ENCODE measurements at places on chromosomes 5 and 9. TPM values are rescaled to one million over a fixed set of nuclear protein-coding genes. Genes with fewer than 3 reads are reported as not detected.

The CDH6 gene
- not detected for total RNA-seq

The TERT gene
- total RNA-seq: 9.1 TPM

The ORM2 gene
- total RNA-seq: not detected

The LAMC3 gene
- 0.45 TPM for total RNA-seq

GRCh38 chr9:92598382-92598781 lies 62.6 kb upstream of the ECM2 start:
- ATAC-seq: no peak

Measured in activated T-helper 17 cell treated with anti-CD3 and anti-CD28 coated beads, Interleukin-2, amount 50 U/mL, for 72 hours (primary cell).